GM23248 (cell line): ENCODE measurements at places on chromosomes 4 and X. TPM values are rescaled to one million over a fixed set of nuclear protein-coding genes. Genes with fewer than 3 reads are reported as not detected.

- H3K4me1 ChIP-seq, result no peaks in the 10 kb centered on the region
- DNase-seq, result no peak
- no peaks in the 10 kb centered on the region for H3K27me3 ChIP-seq
These were observed 1986.1 kb downstream of the ARAP2 start for GRCh38 chr4:34258176-34258575.

DNA sequence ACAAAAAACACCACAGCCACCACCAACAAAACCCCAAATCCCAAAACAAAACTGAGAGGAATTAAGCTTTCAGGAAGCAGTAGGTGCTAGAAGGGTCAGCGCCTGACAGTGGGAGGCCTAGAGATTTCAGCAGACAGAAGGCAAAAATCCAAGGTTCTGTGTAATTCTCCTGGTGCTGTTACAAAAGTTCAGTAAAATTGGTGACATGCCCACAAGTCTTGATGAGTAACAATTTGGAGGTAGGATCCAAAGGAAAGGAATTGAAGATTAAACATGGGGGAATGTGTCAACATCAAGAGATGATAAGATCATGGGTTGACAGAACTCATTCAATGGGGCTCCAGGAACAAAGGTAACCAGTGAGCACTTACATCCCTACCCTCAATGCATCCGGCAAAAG, 653.8 kb upstream of the CPEB2 start:
- no peaks in the 10 kb centered on the region for H3K36me3 ChIP-seq
- H3K4me3 ChIP-seq, result no peak overlapping the region
- no peaks in the 10 kb centered on the region for H3K4me1 ChIP-seq
- peak; percentile 33 for DNase-seq
- H3K27me3 ChIP-seq, result peaks cover 8% of the 10 kb centered on the region; the same call in 1 of the 2 replicates

GRCh38 chr4:67776746-67777145, 22.6 kb upstream of the GNRHR start:
- no peaks in the 10 kb centered on the region for H3K27me3 ChIP-seq
- no peak for DNase-seq
- H3K27ac ChIP-seq, result no peak overlapping the region
- H3K36me3 ChIP-seq, result no peaks in the 10 kb centered on the region

DNA sequence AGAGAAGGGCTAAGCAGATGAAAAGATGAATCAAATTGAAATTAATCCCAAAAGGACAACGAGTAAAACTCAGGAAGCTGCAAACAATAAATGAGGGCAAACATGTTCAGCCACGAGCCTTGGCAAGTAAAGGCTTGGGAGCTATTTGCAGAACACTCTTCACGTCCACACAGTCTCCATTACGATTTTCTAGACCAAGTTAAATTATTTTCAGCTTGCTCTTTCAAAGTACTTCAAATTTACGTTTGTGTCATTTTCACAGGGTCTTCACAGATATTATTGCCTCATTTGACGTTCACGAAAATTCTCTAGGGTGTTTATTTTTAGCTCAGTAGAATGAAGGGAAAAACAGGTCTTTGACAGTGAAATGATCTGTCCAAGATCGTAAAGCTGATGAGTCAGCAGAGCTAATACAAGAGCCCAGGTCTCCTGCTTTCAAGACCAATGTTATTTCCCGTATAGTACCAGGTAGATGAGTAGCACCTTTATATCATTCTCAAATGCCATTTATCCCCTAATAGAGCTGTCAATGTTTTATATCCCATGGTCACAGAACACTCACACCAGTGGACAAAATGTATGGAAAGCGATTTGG, 20.9 kb downstream of the KLB start:
- DNase-seq, result no peak
- H3K27ac ChIP-seq, result no peak overlapping the region
- no peak overlapping the region for H3K4me3 ChIP-seq
- no peaks in the 10 kb centered on the region for H3K36me3 ChIP-seq
- H3K27me3 ChIP-seq, result no peaks in the 10 kb centered on the region
- no peaks in the 10 kb centered on the region for H3K4me1 ChIP-seq

GRCh38 chr4:8332891-8333331, 63.4 kb downstream of the HTRA3 start:
- H3K27ac ChIP-seq, result no peak overlapping the region
- no peak for DNase-seq
- H3K27me3 ChIP-seq, result no peaks in the 10 kb centered on the region
- H3K36me3 ChIP-seq, result no peaks in the 10 kb centered on the region
- no peak overlapping the region for H3K4me3 ChIP-seq

DNA sequence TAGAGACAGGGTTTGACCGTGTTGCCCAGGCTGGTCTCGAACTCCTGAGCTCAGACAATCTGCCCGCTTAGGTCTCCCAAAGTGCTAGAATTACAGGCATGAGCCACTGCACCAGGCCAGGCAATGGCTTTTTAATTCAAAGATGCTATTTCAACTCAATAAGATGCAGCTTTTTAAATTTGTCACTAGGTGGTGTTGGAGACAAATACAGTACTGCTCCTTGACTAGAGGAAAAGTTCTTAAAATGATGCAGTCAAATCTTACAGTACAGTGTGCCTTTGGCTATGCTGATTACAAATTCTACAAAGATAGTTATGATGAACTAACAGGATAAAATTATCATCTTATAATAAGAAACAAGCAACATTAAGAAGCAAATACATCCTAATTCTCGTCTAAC, 441.1 kb downstream of the KCNIP4 start:
- H3K27me3 ChIP-seq, result peaks cover 30% of the 10 kb centered on the region
- no peaks in the 10 kb centered on the region for H3K4me1 ChIP-seq
- no peak overlapping the region for H3K4me3 ChIP-seq
- DNase-seq, result peak; percentile 40
- H3K27ac ChIP-seq, result no peak overlapping the region

Gene CEP44
- 6.0 and 6.1 TPM in 2 replicates for polyA plus RNA-seq
